Bladder microvascular endothelial cell (primary cell): ENCODE measurements at places on chromosomes 7 and 10. TPM values are rescaled to one million over a fixed set of nuclear protein-coding genes. Genes with fewer than 3 reads are reported as not detected.

Gene HTR5A
- total RNA-seq: not detected in 2 replicates

Gene GPR158
- under 0.01 TPM in 1 of 2 replicates, not detected in the other for total RNA-seq

Gene POM121L12
- total RNA-seq: not detected in 2 replicates

Gene BMPER
- 0.16 and 5.4 TPM in 2 replicates for total RNA-seq

Gene GRK5
- 37.6 and 41.5 TPM in 2 replicates for total RNA-seq

Gene GRB10
- total RNA-seq: 91.6 and 171 TPM in 2 replicates

Gene SAMD9L
- 20.4 and 26.6 TPM in 2 replicates for total RNA-seq

Gene TRIM74
- 0.06 TPM in 1 of 2 replicates, not detected in the other for total RNA-seq

Gene GLRX3
- total RNA-seq: 65.9 TPM in 2 replicates

Gene CPA4
- total RNA-seq: 0.25 TPM in 1 of 2 replicates, not detected in the other

Gene CALML3
- not detected in 2 replicates for total RNA-seq

Gene GRID1
- 0.06 TPM in 1 of 2 replicates, not detected in the other for total RNA-seq

Gene MEOX2
- 23.5 and 68.8 TPM in 2 replicates for total RNA-seq
